Hair follicular keratinocyte (primary cell): ENCODE measurements at places on chromosomes 1 and 21. TPM values are rescaled to one million over a fixed set of nuclear protein-coding genes. Genes with fewer than 3 reads are reported as not detected.

Gene SPRR4
- not detected in 2 replicates for total RNA-seq

Gene CELA3A
- not detected in 2 replicates for total RNA-seq

Gene KCNE1
- 0.38 TPM in 1 of 2 replicates, not detected in the other for total RNA-seq

Gene EXTL1
- total RNA-seq: not detected in 2 replicates

Gene HSD3B2
- total RNA-seq: not detected in 2 replicates
